ENCODE measurements at places on chromosomes 7 and 10.

DNA sequence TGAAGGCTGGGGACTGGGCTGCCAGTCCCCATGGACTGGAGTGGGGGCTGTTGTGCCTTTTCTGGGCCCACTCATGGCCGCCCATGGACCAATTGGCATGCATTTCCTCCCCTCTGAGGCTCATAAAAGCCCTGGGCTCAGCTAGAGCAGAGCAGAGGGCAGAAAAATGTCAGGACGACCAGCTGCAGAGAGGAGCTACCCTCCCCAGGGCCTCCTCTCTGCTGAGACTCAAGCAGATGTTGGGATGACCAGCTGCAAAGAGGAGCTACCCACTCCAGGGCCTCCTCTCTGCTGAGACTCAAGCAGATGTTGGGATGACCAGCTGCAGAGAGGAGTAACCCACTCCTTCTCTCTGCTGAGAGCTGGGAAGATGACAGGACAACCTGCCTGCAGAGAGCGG is 20.3 kb upstream of the NUB1 start:
- no peak for DNase-seq

- peak; percentile 63 for DNase-seq
Measured at GRCh38 chr10:9302140-9302746, 1247.8 kb downstream of the GATA3 start.

DNA sequence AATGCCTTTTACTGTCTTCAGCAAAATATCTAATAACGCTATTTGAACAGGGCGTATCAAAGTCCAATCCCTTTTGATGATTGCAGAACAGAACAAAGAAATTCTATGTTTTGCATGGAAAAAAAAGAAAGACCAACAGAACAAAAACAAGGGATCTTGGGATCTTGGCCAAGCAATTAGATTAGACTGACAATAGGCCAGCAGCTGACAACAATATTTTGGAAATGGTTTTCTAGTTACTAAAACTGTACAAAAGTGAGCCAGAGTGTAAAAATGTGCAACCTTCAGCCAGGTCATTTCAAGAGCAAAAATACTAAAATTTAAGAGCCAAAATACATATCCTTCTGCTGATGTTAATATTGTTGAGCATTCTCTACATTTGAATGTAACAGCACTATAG is 716.5 kb upstream of the KCND2 start:
- DNase-seq = no peak

GRCh38 chr7:101537935-101538595 is 91.0 kb downstream of the MYL10 start:
- no peak for DNase-seq

Measured in PC-3 (cell line).